ENCODE measurements at places on chromosomes 13 and 19. TPM values are rescaled to one million over a fixed set of nuclear protein-coding genes. Genes with fewer than 3 reads are reported as not detected.

- no peak for DNase-seq
Measured at GRCh38 chr13:45932172-45932571, 80.6 kb upstream of the SIAH3 start.

CEACAM1 gene
- not detected for total RNA-seq

DNA sequence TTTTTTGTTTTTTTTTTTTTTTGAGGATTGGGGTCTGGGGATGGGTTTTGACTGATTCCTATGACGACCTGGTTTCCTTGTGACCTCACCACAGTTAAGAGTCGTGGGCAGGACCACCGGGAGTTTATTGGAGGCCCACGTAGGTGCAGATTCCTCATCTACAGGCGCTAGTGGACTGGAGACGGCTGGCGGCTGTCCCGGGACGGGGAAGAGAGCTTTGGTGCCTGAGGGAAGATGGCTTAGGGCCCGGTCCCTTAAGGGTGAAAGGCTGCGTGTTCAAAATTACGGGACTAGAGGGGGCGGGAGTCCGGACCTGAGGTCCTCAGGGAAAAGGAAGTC is 682 bp upstream of the TEAD2 start:
- no peak for DNase-seq

RASIP1 gene
- 0.26 TPM for total RNA-seq

DNA sequence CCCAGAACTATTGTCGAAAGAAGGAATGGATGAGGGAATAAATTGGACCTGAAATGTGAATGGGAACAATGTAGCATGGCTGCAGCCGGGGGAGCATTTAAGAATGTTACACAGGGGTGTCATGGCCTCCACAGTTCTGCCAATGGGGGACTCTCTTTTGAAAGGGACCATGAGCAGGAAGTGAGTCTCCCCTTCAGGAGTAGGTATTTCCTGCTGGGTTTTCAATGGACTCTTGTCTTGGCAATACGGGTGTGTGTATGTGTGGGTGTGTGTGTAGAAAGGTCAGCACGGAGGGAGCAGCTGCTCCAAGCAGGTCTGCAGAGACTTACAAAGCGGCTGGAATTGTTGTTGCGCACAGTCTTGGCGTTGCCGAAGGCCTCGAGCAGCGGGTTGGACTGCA is 24.4 kb downstream of the MYO1F start:
- peak; percentile 37 for DNase-seq
